Non-pigmented ciliary epithelial cell (primary cell): ENCODE measurements at places on chromosomes 2 and 18.

- no peak for DNase-seq
Observed at GRCh38 chr2:144598906-144599305, 79.0 kb upstream of the ZEB2 start.

DNA sequence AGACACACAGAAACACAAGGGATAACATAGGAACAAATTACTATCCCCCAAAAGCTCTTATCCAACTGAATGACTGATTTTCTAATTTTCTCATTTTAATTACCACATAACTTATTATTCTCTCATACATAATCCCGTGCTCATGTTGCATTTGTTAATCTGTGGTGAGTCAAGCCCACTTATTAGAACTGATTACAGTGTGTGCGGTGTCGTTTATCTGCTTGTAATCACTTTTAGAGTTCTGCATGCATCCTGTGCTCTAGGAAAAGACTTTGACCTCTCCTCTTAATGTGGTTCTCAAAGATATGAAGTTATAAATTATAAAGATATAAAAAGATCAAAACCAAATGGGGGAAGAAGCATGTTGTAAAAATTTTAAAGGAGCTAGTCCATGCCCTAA lies 29.7 kb downstream of the CNDP1 start:
- no peak for DNase-seq

GRCh38 chr2:196980001-196980400 lies 53.5 kb upstream of the PGAP1 start:
- no peak for DNase-seq

- no peak for DNase-seq
Observed at GRCh38 chr2:77995161-77995560, 473.0 kb upstream of the LRRTM4 start.

DNA sequence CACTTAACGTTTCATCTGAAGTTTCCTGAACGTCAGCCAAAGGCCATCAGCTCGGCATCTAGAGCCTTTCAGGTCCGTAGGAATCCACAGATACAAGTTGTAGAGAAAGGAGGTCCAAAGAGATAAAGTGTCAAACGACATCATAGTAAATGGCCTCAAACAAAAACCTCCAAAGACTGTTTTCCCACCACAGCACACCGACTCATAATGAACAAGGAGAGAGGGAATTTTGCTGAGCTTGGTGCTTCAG lies 150.3 kb downstream of the PXDN start:
- DNase-seq: no peak

DNA sequence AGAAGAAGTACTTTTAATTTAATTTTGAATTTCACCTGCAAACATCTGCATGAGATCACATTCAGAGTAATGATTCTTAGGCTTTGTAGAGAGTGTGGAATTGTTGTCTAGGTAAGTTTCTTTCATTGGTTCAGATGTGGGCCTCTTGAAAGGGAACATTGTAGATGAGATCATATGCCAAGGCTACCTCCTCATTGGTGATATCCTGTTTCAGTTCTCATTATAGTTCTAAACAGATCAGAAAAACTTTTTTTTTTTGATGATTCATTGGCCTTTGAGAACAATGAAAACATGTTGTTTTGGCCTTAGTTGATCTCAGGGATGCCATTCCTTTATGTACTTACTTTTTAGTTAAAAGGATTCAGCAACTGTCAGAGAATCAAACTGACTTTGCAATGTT lies 44.5 kb downstream of the EML6 start:
- DNase-seq: peak; percentile 45

- peak; percentile 40 for DNase-seq
Observed at GRCh38 chr2:44578471-44579093, 216.8 kb downstream of the CAMKMT start.

DNA sequence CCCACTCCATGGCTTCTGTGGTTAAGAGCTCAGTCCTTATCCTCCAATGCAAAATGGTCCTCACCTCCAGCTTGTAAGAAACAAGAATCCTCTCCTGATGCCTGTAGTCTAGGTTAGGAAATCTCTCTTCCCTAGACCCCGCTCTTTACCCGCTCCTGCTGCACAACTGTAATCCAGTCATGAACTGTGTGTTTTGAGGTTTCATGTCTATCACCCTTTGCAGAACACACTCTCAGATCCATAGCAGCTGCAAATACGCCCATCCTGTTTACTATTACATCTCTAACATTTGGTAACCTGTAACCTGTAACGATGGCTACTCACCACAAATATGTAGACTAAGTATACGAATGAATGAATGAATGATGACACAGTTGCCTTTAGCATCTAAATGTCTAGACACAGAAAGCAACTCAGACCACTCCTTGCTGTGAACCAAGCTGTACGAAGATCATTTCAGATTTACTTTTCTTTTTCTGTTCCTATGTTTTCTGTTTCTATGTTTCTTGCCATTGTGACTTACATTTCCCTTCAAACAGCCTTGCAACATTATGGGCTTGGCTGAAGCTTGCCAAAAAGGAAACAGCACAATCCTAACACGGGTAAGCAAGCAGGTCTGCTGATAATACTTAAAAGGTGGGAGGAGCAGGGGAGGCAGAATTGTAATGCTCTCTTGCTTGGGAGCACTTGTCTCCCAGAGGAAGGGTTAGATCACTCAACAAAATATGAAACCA lies 53.7 kb downstream of the EPHA4 start:
- DNase-seq: peak; percentile 45

DNA sequence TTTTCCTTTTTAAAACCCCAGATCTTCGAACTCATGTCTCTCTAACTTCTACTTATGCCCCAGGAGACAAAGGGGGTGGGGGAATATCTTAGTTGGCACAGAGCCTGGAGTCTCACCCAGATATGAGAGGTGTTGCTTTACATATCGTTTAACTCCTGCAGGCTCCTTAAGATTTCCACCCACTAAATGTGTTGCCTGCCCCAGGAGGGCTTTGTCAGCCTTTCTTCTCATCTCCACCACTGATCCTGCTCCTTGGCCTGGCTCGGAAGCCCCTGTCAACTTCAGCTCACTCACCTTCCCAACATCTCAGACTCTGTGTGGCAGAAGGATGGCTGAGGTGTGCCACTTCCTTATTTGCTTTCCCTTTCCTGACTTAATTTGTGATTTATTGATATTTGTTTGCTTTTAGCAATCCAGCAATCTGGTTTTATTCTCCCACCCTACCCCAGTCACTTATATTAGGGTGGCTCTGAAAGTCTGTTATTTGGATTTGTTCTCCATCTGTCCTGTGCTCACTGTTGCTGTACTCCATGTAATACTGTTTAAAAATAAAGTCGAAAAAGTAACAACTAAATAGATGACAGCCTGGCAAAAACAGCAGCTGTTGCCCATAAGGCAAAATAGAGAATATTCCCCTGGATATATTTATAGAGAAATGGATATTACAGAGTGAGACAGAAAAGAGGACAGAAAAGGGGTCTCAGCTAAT lies 200.6 kb downstream of the ZBTB7C start:
- no peak for DNase-seq

- no peak for DNase-seq
Observed at GRCh38 chr2:237939251-237939650, 27.6 kb upstream of the UBE2F start.

DNA sequence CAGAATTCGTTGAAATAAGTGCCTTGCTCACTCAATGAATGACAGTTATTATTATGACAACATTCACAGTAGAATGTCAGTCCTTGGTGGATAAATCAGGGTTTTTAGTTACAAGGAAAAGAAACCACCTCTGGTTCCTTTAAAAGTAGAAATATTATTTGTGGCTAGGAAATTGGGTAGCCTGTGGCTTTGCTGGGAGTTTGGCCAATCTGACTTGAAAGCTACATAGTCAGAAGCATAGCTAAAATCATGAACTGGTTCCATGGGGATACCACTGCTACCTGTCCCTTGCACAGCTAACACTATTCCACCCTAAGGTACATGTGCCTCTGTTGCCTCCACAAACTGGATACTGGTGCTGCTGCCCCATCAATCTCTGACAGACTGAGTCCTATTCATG lies 12.8 kb upstream of the SMCHD1 start:
- DNase-seq: no peak

- DNase-seq: no peak
Observed at GRCh38 chr2:223166983-223167650, 115.1 kb downstream of the KCNE4 start.

- no peak for DNase-seq
Observed at GRCh38 chr2:41940745-41941063, 107.1 kb upstream of the PKDCC start.

GRCh38 chr2:181138816-181139215 lies 158.4 kb downstream of the UBE2E3 start:
- DNase-seq: no peak

DNA sequence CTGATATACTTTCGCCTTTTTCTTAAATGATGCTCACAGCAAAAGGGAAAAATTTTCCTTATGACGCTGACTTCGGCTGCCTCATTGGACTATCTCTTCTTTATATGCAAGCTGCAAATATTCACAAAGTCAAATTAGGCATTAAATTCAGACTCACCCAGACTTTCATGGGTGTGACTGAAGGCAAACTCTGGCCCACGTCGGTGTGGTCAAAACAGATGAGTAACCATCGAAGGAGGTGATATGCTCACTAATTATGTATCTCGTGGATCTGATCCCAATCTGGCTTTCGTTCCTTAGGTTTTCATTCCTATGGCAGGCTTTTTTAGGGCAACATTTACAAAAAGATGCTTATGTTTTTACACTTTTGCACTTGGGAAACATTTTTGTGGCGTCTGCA lies 36.6 kb downstream of the FAM124B start:
- no peak for DNase-seq

DNA sequence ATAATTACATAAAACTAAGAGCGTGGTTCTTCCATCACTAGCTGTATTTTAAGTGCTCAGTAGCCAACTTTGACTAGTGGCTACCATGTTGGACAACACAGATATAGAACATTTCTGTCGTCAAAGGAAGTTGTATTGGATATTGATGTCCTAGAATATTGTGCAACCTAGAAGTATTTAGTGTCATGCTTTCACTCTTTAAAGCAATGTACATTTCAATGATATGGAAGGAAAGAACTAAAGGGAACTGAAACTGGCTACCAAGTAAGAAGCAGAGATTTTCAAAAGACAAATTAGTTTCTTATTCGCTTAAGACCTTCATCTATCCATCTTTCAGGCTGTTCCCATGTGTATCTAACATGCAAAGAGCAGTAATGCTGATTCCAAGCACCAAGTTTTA lies 85.4 kb upstream of the EML6 start:
- no peak for DNase-seq

- DNase-seq: no peak
Observed at GRCh38 chr18:57326718-57327323, 25.5 kb upstream of the ST8SIA3 start.

- no peak for DNase-seq
Observed at GRCh38 chr2:21427606-21428005, 303.8 kb downstream of the TDRD15 start.

GRCh38 chr18:50056185-50056584 lies 138.8 kb downstream of the MYO5B start:
- DNase-seq: no peak

DNA sequence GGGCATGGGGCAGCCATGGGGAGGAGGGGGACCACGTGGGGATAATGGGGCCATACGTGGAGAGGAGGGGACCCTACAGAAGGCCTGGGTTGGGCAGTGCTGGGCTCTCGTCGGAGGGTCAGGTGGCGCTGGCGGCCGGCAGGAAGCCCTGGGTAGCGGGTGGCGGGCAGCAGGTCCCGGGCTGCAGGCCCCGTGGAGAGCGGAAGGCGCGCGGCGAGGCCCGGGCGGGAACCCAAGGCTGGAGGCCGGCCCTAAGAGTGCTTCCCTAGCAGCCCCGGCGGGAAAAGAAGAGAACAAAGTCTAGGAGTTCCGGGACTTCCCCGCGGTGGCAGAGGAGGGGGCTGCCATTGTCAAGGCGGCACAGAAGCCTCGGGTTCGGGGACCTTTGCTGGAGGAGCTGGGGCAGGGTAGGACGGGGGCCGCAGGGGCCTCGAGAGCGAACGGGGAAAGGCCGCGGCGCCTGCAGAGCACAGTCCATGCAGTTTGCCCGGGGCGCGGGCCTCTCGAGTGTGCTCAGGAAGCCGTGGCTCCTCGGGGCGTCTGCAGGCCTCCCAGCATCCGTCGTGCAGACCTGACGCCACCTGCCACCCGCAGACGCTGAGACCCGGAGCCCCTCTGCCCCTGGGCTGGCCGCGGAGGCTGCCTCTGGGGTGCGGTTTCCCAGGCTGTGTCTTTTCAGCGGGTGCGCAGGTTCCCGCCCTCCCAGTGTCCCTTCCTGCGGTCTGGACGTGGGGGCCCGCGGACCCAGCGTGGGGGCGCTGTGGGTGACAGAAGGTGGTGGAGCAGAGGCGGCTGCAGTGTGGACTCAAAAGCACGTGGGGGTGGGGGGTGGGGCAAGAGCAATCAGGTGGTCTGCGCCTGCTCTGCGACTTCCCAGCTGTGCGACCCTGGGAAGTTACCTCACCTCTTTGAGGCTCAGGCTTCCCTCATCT lies 19.4 kb upstream of the NCL start:
- DNase-seq: no peak

GRCh38 chr2:203739351-203739750 lies 32.9 kb downstream of the CD28 start:
- DNase-seq: no peak

DNA sequence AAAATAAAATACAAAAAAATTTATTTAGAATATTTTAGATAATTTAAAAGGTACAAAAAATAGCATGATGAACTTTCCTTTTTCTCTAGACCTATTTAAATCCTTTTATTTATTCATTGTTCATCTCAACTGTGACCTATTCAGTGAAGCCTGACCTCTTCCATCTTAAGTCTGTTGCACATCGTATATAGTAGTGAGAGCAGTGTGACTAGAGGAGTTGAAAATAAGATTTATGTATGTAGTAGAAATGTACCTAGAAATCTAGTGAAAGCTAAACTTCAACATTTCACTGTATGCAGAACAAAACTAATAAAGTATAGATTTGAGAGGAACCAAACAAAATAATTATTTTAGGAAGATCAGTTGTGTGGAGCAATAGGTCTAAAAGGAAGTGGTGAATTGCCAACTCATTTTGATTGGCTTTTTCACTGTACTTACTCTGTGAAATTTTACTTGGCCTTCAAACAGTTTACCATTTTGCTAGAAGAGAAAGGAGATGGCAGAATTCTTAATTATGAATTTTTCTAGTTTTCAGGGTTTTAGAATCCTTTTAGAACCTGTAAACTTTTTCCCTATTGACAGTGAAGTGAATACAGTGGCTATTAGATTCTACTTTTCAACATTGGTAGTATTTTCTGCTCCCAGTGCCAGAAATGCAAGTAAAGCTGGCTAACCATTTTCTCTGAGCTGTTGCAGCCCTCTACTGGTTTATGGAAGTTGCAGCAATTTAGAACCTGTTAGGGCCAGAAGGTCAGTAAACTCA lies 11.0 kb downstream of the ANKRD12 start:
- DNase-seq: peak; percentile 53

DNA sequence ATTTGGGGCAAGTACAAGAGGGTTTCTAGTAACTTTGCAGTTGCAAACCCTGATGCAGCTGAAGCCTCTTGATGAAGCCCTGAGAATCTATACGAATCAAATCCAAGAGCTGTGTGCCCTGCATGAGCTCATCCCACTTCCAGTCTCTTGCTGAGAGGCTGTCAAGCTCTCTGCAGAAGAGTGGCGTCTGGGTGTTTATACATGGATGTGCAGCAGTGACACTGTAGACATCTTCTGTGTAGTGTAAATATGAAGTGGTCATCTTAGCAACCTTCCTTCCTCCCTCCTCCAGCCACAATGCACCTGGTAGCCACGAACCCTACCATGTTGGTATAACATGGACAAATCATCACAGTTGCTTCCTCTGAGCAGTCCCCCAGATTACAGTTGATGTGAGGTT lies 18.4 kb upstream of the KIAA2012 start:
- DNase-seq: no peak

GRCh38 chr2:33903215-33903614 lies 304.1 kb upstream of the FAM98A start:
- DNase-seq: no peak

- no peak for DNase-seq
Observed at GRCh38 chr18:37987901-37988300, 422.3 kb upstream of the CELF4 start.
